D341Med (cell line): ENCODE measurements at places on chromosomes 4 and X.

DNA sequence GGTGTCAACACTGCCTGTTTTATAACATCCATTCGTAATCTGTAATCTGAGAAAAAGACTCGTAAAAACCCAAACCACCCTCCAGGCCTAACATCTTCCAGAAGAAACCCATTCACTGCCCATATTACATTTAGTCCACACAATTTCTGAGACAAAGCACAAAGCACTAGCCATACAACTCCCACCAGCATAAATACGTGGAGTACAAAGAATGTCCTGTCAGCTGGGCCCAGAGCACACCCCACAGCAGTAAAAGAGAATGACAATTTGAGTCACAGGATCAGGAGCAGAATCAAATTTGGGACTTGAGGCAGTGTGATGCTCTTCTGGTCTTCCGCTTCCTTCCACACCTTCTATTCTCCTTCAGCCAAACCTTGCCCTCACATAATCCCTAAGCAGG lies 6.8 kb downstream of the MECP2 start:
- DNase-seq, result no peak

DNA sequence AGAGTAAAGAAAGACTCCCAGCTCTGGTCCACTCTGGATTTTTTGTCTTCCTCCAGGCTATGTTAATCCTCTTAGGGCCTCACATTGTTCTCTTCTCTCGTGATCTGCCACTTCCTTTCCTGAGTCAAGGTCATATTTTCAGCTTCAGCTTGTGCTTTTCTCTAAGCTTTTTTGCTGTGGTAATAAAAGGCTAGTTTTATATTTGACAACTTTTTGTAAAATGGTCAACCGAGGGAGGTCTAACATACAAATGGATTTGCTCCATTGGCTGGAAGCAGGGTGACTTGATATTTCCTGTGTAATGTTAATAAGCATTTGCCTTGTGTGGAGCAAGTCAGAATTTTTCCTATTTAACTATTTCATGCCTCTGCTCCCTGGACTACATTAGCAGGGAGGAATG lies 239.7 kb downstream of the RAB28 start:
- DNase-seq, result no peak

GRCh38 chr4:146029147-146029546 lies 90.5 kb upstream of the ZNF827 start:
- DNase-seq, result no peak

DNA sequence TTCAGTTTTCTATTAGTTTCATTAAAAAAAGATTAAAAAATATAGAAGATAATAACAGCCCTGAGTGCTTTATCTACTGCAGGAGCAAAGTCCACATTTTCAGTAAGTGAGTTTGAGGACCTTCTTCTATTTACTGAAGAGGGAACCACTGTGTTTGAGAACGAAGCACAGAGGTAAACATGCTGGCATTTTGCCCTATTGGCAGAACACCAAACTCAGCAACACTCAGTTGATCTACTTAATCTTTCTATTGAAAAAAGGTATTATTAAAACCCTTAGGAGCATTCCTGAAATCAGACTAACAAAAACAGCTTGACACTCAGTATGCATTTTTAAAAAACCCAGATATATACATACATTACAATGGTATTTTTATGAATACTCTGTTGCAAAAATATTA lies 1496.7 kb downstream of the TECRL start:
- DNase-seq, result no peak

DNA sequence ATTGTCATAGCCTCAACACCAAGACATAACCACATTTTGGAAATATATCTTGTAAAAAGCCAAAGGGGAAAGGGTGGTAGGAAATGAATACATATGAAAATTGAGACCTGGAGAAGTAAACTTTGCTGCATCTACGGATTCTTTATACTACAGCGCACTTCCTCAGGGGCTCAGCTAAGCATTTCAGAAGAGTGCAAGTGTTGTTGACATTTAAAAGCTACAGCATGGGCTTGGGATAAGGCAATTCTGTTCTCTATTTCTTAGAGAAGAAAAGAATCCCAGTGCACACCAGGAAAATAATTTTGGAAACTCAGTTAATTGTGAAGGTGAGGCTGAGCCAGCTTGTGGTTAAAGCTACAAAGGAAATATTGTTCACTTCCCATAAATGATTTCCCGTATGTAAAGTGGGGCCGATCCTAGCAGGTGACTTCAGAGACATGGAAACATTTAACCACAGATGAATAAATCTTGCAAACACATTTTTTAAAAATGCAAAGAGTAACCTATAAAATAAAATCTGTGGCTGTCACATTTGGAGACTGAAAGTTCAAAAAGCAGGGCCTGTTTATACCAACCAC lies 12.6 kb upstream of the GBA3 start:
- DNase-seq, result no peak

DNA sequence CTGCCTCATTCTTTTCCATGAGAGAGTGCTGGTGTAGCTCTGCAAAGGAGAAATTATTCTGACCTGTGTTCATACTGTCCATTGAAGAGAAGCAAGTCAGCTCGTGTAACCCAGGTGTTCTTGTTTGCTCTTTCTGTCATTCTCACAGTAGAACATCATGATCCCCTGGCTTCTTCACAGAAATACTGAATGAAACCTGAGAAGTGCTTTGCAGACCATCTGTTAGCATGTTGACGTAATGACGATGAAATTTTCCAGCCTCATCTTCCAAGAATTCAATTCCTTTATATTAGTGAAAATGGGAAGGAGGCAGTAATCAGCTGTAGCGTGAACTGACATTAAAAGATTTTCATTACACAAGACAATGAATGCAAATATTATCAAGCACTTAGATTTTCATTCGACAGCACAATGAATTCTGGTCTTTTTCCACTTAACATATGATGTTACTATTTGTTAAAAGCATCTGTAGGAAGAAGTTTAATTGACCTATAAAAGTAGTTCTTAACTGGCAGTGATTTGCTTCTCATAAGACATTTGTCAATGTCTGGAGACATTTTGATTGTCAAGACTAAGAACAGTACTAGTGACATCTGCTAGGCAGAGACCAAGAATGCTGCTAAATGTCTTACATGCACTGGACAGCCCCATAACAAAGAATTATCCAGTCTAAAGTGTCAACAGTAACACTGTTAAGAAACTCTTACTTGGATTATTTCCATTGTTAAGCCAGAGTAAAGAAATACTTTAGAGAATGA lies 246.3 kb downstream of the BANK1 start:
- no peak for DNase-seq

GRCh38 chr4:185529413-185529812 lies 5.9 kb downstream of the PDLIM3 start:
- no peak for DNase-seq

- no peak for DNase-seq
These were observed 34.3 kb downstream of the CDKL2 start for GRCh38 chr4:75596061-75596460.

GRCh38 chr4:67894659-67895058 lies 10.9 kb upstream of the TMPRSS11D start:
- DNase-seq, result no peak

DNA sequence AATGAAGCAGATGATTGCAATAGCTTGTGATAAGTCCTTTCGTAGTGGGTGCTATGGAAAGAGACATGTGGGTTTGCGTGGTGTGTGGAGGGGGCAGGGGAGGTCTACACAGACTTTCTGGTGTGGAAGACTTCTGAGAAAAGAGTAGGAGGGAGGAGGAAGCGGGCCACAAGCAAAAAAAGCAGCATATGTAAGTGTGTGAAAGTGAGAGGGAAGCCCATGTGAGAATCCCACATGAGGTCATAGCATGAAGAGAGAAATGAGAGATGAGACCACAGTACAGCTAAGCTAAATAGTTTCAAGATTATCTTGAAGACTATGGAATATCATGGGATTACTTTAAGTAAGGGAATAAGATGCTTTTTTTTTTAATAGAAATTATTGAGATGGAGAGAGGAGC lies 2039.9 kb upstream of the TENM3 start:
- no peak for DNase-seq

- no peak for DNase-seq
These were observed 141.4 kb downstream of the PPP3CA start for GRCh38 chr4:101205916-101206315.

- DNase-seq, result no peak
These were observed 757.1 kb upstream of the ADGRL3 start for GRCh38 chr4:60443068-60443467.

GRCh38 chr4:77264826-77265225 lies 107.8 kb downstream of the CCNG2 start:
- DNase-seq, result no peak

DNA sequence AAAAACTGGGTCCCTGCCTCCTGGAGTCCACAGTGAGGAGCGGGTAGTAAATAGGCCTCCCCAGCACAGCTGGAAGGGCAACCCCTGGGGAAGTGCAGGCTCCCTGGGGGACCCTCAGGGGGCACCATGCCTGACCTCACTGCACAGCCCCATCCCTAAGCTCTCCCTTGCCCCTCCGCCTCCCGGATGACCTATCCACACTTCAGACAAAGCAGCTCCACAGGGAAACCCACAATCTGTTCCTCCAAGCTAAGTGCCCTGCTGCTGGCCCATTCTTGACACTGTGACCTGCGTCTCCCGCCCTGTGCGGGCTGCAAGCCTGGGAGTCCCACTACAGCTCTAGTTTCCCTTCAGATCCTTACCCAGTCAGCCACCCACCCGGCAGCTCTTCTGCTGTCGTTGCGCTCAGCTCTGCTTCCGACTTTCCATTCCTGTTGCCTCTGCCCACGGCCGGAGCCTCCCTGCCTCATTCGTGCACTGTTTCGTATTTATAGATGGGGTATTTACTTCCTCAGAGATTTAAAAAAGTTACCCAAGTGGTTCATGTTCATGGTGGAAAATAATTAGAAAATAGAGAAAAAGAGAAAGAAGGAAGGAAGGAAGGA lies 47.0 kb upstream of the STOX2 start:
- no peak for DNase-seq

DNA sequence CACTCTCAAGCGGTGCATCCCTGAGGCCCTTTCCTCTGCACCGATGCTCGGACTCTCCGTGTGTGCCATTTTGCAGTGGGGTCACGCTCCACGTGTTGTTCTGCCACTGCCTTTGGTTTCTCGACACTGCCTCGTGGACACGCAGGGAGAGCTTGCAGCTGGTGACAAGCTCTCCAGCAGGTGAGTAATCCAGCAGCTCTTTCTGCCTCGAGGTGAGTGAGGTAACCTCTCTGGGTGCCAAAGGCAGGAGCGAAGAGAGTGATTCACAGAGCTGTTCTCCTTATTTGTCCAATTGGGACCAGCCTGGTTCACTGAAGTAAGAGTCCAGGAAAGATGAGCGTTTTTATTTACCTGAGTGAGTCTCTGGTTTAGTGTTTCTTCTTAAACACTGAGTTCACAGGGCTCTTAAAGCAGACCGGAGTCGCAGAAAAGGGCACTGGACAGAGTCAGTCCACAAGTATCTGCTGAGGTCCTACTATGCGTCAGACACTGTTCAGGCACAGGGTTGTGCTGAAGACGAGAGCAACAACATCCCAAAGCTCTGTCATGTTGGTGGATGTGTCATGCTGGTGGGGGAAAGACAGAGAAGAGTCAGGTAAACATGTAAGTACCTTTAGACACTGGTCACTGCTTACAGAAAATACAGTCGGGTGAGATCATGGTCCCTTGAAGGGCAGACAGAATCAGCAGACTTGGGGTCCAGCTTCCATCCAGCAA lies 61.8 kb downstream of the FHDC1 start:
- no peak for DNase-seq

DNA sequence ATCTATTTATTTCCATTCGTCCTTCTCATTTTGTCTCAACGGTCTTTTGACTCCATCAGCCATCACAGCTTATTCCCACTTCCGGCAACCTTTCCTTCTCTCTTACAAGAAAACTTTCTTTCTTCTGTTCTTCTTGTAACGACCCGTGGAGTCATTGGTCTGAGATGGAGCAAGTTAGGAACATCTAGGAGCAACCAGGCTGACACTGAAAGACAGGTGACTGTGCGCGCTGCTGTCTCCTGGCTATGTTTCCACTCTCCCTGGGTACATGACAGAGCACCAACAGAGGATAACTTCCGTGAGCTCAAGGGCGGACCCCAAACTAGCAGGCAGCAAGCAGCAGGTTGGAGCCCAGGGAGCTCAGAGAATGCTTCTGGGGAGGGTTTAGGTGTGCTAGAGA lies 2.5 kb downstream of the FGF5 start:
- no peak for DNase-seq

DNA sequence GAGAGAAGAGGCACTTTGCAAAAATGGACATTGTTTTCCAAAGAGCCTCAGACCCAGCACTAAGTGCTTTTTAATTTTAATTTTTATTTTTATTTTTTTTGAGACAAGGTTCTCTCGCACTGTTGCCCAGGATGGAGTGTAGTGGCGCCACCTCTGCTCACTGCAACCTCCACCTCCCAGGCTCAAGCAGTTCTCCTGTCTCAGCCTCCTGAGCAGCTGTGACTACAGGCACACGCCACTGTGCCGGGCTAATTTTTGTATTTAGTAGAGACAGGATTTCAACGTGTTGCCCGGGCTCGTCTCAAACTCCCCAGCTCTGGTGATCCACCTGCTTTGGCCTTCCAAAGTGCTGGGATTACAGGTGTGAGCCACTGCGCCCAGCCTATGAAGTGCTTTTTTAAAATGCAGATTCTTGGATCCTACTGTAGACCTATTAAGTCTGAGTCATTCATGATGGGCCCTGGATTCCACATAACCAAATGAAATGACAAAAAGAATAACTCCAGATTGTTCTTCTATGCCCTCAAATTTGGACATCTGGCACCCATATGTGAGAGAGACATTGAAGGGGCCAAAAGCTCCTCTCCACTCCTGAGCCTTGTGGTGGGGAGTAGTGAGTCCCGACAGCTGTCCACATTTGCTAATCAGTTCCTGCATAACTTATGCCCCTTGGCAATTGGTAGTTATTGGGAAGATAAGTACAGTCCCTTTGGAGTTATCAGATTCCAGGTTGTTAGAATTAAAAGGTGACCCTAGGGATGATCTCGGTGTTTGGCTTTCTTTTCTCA lies 3.6 kb downstream of the NOCT start:
- DNase-seq, result peak; percentile 54

DNA sequence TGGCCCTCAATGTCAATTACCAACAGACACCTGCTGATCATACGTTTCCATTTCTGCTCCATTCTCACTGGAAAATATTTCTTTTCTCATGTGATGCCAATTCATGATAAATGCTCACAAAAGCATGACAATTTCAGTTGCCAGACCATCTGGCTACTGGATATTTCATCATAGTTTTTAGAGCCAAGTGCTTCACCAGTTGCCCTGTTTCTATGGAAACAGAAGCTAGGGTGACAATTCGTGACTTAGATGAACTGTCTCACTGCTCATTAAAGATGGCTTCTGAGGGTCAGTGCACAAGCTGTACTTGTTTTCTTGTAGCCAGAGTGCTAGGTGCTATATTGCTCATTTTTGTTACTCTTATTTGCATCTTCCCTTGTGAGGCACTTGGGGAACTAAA lies 184.9 kb downstream of the COMMD8 start:
- no peak for DNase-seq

DNA sequence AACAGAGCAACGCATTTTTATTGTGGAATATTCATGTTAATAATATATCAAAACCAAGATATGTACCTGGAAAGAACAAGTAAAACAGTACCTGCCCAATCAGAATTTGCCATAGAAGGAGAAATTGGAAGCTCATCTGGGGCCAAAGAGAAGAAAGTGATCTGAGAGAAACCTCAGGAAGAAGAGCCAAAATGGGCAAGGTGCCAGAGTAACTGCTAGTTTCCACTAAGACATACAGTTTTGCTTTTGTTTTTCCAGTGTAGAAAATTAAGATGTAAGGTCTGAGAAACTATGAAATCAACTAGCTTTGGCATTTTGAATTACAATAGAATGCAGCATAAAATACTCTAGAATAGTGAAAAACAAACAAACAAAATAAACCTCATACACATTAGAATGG lies 2201.2 kb downstream of the ARAP2 start:
- DNase-seq, result no peak

GRCh38 chrX:39451046-39451445 lies 646.7 kb downstream of the BCOR start:
- DNase-seq, result no peak

GRCh38 chrX:130295519-130296296 lies 27.0 kb upstream of the ZNF280C start:
- no peak for DNase-seq
